Left kidney (tissue), 8 donors: ENCODE measurements at places on chromosomes 1 and 21. TPM values are rescaled to one million over a fixed set of nuclear protein-coding genes. Genes with fewer than 3 reads are reported as not detected.

The CLCN6 gene
- 26.6 TPM for polyA plus RNA-seq

The C1orf210 gene
- 21.1 TPM for polyA plus RNA-seq

The SPRR5 gene
- polyA plus RNA-seq: not detected

The OR2L3 gene
- not detected for polyA plus RNA-seq

The CCDC30 gene
- 26.7 TPM for polyA plus RNA-seq

The TEDDM1 gene
- polyA plus RNA-seq: 0.20 TPM

The LRRC3 gene
- polyA plus RNA-seq: 4.6 TPM

The KRTAP12-4 gene
- polyA plus RNA-seq: not detected

The NCAM2 gene
- polyA plus RNA-seq: 9.9 TPM

The CLDN8 gene
- 48.9 TPM for polyA plus RNA-seq

The MSH4 gene
- polyA plus RNA-seq: 0.60 TPM

The DMRTA2 gene
- polyA plus RNA-seq: not detected

The KAZN gene
- polyA plus RNA-seq: 35.2 TPM

The PTP4A2 gene
- 240 TPM for polyA plus RNA-seq

The FCGR3B gene
- polyA plus RNA-seq: not detected

The TAS1R1 gene
- not detected for polyA plus RNA-seq

The IGSF21 gene
- polyA plus RNA-seq: 0.12 TPM

The RNF223 gene
- 0.32 TPM for polyA plus RNA-seq

The NTRK1 gene
- polyA plus RNA-seq: 1.2 TPM

The GPA33 gene
- polyA plus RNA-seq: 1.1 TPM

The TRABD2B gene
- 21.2 TPM for polyA plus RNA-seq

The LAMC2 gene
- 7.1 TPM for polyA plus RNA-seq

The SORT1 gene
- polyA plus RNA-seq: 66.4 TPM

The GUCA2B gene
- not detected for polyA plus RNA-seq

The RGS8 gene
- 0.12 TPM for polyA plus RNA-seq

The FCRL1 gene
- 0.05 TPM for polyA plus RNA-seq

The OLFML2B gene
- 8.5 TPM for polyA plus RNA-seq

The TMEM50B gene
- polyA plus RNA-seq: 60.5 TPM
